ENCODE measurements at places on chromosomes 4 and X.

GRCh38 chrX:122591546-122591945, 592.5 kb upstream of the GRIA3 start:
- DNase-seq: no peak

DNA sequence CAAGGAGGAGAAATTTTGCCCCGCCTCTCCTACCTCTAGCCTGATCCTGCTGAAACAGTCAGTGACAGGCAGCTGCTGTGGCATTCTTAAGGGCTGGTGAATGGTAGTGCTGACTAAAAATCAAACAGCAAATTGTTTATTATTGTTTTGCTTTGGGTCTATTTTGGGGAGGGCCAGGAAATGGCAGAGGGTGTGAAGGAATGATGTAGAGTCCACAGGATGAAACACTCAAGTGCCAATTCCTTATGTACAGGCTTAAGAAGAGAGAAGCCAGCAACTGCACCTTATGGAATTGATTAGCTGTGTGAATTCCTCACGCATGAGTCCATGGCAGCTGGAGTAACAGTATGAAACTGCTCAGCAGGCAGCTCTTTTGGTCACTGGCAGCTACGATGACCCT, 39.7 kb downstream of the VEGFC start:
- DNase-seq: no peak

GRCh38 chr4:126056116-126056650, 741.4 kb downstream of the FAT4 start:
- no peak for DNase-seq

GRCh38 chrX:72045552-72046277, 86.0 kb downstream of the RTL5 start:
- no peak for DNase-seq

- no peak for DNase-seq
Measured at GRCh38 chr4:88981993-88982392, 75.0 kb downstream of the FAM13A start.

GRCh38 chr4:188455062-188455752, 316.0 kb downstream of the TRIML1 start:
- DNase-seq: no peak

- DNase-seq: no peak
Measured at GRCh38 chr4:102564399-102565059, 63.4 kb downstream of the NFKB1 start.

- peak; percentile 27 for DNase-seq
Measured at GRCh38 chr4:67087897-67088296, 457.4 kb downstream of the CENPC start.
